ENCODE measurements at places on chromosomes 7 and 10.
A peak's percentile ranks its signal among the peaks of the same experiment; 100 is the strongest.

DNA sequence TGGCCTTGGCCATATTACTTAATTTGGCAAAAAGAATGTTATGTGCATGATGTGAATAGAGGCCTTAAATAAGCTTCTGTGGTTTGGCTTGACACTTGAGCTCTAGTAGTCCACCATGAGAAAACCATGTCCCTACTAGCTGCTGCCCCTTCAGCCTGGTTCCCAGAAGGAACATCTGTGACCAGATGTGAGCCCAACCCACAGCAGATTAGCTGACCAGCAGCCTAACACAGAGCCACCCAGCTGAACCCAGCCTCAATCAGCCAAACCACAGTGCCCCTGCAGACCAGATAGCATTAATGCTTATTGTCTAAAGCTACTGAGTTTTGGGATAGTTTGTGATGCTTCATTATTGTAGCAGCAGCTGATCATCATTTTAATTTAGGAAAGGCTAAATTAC is 16.6 kb downstream of the JAZF1 start:
- DNase-seq, result no peak

DNA sequence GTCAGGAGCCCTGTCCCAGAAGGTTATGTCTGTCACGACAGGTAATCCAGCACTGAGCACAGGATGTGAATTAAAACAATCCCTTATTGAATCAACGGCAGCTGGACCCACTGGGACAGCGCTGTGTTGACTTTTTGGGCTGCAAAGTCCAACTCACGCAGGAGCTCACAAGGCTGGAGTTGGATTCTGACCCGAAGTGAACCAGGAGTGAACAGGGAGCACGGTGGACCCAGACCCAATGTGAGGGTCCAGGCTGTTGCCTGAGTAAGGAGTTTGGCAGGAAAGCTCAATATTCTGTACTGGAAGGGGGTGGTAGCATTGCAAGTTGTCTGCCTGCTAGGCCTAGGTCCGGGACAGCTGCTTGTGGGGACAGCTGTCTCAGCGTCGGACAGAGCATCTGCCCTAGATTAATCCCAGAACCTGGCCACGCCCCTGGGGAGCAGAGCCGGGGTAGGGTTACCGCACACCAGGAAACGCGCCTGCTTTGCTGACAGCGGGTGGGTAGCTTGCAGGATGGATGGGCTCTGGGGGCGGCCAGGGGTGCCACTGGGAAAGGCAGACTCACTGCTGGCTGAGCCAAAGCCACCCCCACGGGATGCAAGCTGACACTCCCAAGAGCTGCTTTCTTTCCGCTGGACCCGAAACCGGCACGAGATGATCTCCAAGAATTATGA is 24.0 kb downstream of the COL26A1 start:
- DNase-seq, result no peak

DNA sequence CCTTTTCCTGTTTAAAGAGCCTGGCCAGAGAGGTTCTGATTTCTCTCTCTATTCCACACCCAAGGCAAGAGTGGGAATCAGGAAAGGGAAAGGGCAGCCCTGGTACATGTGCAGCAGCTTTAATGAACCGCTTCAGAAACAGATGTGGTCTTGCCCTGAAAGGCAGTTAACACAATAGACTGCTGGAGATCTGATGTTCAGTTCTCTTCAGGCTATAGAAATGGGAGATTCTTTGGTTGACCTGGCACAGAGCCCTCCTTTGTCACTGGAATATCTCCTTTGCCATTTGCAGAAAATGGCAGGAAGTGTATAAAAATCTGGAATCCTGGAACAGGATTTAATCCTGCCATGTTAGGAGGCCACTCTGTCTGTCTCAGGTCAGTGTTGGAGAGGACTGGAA is 36.3 kb upstream of the EXOC6 start:
- DNase-seq, result no peak

DNA sequence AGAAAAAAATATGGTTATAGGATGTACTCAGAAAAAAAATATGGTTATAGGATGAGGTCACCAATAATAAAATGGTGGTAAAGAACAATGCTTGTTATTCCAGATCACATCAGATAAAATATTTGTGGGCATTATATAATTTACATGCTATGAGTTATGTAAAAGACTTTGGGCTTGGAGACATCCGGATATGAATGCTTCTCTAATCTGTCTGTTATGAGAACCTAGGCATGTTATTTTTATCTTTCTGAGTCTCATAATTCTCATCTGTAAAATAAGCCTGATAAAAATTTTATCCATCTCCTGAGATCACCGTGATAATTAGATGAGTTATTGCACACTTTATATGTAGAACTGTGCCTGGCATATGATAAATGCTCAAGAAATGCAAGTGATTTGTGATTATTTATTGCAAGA is 37.8 kb downstream of the DKK1 start:
- DNase-seq, result no peak

DNA sequence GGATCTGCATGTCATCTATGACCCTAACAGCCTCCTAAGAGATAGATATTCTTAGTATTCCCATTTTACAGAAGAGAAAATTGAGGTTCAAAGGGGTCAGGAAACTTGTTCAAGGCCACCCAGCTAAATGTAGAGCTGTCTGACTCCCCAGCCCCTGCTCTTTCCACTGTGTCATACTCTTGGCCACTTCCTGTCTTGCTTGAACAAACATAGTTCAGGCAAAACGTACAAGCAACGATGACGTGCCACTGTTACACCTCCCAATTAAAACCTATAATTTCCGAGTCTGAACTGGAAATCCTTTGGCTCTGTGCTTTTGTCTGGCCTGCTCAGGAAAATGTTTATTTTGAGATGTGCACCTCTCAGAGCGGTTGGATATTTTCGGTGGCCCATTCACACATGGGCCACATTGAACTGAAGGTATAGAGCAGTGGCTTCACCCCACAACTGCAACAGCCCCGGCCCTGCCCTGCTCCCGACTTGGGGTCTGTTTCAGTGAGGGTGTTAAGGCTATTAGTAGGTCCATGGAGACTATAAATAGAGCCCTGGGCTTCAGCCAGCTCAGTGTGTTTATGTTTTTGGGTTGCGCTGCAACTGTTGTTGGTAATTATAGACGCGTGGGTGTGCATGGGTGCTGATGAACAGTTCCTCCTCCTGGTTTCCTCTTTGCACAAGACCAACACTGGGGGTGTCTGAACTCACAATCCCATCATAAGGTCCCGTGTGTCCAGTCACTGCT is 172.3 kb upstream of the ADO start:
- peak; percentile 92 for DNase-seq

DNA sequence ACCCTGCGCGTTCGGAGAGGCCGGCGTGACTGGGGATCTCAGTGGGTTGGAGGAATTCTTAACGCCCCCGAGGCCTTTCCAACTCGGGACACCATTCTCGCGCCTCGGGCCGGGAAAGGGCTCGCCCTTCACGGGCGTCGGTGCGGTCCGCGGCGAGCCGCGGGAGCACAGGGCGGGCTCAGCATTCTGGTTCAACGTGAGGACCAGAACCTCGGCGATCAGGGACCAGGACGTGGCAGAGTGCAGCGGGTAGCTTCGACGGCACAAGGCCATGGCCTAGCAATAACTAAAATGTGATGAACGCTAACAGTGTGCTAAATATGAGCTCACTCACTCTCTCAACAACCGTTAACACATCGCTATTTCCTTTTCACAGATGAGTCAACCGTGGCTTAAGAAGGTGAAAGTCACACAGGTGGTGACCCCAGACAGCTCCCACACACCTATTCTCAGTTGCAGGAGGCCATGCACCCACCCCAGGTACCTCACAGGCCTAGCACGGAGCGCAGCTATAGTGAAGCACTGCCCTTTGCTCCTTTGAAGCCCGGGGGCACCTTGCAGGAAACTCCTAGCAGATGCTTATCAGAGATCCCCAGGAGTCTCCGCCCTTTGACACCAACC is 4.5 kb upstream of the EMX2 start:
- DNase-seq, result no peak

- DNase-seq, result peak; percentile 94
Observed at GRCh38 chr10:32139223-32140073, 83.2 kb upstream of the KIF5B start.

DNA sequence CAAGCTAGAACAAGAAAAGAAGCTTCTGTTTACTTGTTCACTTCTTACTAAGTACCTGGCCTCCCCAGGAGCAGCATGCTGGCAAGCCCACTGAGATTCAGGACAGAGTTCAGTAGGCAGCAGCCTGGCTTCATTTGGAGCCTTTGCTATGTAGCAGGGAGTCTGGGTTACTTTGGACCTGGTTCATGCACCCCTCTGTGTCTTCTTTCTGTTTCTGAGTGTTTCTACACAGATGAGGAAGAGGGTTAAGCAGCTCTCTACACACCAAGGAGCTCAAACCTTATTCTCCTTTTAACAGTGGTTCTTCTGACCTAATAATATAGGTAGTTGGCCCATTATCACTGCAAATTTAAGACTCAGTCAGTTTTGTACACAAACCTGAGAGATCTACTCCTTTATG is 152.9 kb downstream of the ARID5B start:
- no peak for DNase-seq

DNA sequence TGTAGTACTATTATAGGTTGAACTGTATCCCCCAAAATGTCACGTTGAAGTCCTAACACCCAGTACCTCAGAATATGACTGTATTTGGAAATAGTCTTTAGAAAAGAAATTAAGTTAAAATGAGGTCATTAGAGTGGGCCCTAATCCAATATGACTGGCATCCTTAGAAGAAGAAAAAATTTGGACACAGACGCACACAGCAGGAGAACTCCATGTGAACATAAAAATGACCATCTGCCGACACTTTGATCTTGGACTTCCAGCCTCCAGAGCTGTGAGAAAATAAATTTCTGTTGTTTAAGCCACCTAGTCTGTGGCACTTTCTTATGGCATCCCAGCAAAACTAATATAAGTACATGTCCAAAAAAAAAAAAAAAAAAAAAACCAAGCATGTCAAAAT is 225.8 kb downstream of the PARD3 start:
- DNase-seq, result no peak

DNA sequence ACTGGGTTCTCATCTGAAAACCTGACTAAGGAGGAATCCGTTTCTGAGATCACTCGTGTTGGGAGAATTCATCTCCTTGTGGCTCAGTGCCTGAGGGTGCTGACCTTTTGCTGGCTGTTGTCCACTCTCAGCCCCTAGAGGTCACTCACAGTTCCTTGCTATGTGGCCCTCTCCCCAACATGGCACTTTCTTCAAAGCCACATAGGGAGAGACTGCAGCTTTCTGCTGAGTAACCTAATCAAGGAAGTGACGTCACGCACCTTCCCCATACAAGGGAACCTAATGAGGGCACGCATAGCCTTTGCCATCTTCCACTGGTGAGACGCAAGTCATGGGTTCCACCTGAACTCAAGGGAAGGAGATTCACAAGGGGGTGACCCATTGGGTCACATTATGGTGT is 23.2 kb downstream of the STEAP1B start:
- no peak for DNase-seq

DNA sequence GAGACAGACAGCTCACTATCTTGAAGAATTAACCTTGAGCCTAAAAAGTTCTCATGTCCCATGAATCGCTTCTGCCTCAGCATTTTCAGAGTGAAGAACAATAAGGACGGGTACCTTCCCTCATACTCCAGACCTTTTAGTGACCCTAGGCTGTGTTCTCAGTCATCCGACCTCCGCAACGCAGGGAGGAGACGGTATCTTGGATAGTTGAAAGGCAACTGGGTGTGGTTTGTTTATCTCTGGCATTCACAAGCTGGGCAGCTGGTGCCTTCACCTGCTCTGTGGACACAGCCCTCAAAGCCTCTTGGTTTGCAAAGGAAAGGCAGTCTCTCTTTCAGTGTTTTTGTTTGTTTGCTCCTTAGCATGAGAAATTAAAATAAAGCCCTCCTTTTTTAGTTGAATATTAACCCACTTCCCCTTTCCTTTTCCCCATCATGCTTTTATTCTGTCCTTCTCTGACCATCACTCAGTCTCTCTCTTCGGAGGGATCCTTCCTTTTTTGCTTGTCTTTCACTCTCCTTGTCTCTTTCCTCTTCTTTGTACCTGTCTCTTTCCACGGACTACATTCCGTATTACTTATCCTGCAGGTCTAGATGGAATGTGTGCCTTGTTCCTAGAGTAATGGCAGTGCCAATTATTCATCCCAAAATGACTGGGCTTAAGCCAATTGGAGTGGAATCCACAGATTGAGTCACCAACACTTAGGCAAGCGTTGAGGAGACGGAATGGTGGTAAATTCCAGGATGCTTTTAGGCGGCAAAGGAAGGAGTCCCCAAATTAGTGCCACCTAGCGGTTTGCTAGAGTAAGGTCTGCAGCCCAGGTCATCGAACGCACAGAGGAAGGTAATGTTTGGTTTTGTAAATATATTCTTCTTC is 45.8 kb downstream of the PRR15 start:
- DNase-seq, result peak; percentile 8

DNA sequence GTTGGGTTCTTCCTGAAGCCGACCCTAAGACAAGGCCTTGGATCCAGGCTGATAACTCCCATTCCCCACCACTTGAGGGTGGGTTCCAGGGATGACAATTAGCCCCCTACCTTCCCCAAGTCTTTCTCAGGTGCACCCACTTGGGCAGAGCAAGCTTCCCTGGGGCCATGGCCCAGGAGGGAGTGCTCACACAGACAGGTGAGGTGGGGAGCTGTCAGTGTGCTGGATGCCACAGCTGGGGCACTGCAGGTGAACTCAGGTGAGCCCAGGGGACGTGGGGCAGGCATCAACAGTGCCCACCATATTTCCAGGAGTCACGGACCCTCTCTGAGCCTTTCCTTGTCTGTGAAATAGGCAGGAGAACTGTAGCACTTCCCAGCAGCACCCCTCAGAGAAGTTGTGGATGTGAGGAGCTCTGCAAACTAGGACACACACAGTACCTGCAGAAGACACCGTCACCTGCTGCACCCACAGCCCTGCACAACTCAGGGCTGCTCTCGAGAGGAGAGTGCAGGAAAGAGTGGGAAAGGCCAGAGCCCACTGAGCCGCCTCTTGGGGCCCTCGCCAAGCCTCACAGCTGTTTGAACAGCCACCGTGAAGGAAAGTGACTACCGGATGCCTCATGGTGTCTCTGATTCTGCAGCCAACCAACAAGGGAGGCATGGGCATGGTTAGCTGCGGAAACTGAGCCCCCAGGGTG is 17.9 kb downstream of the SH3PXD2A start:
- DNase-seq, result no peak

DNA sequence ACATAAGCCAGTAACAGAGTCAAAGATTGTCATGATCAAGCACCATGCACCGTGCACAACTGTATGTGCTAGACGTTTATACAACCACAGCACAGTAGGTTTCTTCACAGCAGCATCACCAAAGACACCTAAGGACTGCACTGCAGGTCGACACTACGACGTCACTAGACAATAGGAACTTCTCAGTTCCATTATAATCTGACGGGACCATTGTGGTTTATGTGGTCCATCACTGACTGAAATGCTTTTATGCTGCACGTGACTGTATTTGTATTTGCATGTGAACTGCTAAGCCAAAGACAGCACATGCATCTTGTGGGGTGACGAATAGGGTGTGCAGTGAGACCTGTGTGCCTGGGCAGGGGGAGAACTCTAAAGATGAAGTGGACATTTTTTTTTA is 164.9 kb downstream of the PARD3 start:
- DNase-seq, result no peak

GRCh38 chr10:103451091-103451813 is 918 bp downstream of the CALHM2 start:
- peak; percentile 66 for DNase-seq

- no peak for DNase-seq
Observed at GRCh38 chr10:63477927-63478326, 12.2 kb upstream of the JMJD1C start.
